Activated T-cell treated with anti-CD3 and anti-CD28 coated beads, Interleukin-2, amount 50 U/mL, for 72 hours (primary cell): ENCODE measurements at places on chromosomes 6 and 20. TPM values are rescaled to one million over a fixed set of nuclear protein-coding genes. Genes with fewer than 3 reads are reported as not detected.

SLC22A16 gene
- total RNA-seq: not detected

FGD2 gene
- total RNA-seq: 1.4 TPM

AURKA gene
- total RNA-seq: 110 TPM

SLC18B1 gene
- total RNA-seq: 6.9 TPM

SLC16A10 gene
- 4.9 TPM for total RNA-seq

NRSN1 gene
- total RNA-seq: not detected

NFKBIL1 gene
- 36.6 TPM for total RNA-seq

FAM110A gene
- total RNA-seq: 21.1 TPM

DPPA5 gene
- total RNA-seq: not detected

HTR1E gene
- not detected for total RNA-seq

CLDN20 gene
- total RNA-seq: not detected

PGC gene
- total RNA-seq: not detected

PRKN gene
- total RNA-seq: 2.8 TPM

RBBP8NL gene
- not detected for total RNA-seq

ATF6B gene
- total RNA-seq: 105 TPM

C6orf163 gene
- 2.7 TPM for total RNA-seq

PKIG gene
- 13.6 TPM for total RNA-seq

ECT2L gene
- total RNA-seq: not detected
